Fibroblast of skin of right quadriceps (primary cell): ENCODE measurements at places on chromosomes 6 and 20.
A peak's percentile ranks its signal among the peaks of the same experiment; 100 is the strongest.

DNA sequence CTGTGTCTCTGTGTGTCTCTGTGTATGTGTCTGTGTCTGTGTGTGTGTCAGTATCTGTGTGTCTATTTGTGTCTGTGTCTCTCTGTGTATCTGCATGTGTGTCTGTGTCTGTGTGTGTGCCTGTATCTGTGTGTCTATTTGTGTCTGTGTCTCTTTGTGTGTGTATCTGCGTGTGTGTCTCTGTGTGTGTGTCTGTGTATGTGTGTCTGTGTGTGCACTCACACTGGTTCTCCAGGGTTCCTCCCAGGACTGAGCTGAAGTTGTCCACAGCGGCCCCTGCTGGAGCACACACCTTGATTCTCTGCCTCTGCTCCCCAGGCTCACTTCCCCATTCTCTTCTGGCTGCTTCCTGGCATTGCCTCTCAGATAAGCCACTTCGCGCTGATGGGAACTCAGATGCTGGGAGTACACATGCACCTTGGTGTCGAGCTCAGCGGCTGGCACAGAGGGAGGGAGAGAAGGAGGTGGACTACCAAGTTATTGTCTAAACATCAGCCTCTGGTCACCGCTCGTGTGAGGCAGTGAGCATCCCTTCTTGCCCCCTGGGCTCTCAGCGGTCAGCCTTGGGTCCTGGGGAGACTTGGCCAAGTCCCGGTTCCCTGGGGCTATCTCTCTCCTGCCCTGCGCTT is 104.9 kb upstream of the NXT1 start:
- DNase-seq: peak; percentile 36

DNA sequence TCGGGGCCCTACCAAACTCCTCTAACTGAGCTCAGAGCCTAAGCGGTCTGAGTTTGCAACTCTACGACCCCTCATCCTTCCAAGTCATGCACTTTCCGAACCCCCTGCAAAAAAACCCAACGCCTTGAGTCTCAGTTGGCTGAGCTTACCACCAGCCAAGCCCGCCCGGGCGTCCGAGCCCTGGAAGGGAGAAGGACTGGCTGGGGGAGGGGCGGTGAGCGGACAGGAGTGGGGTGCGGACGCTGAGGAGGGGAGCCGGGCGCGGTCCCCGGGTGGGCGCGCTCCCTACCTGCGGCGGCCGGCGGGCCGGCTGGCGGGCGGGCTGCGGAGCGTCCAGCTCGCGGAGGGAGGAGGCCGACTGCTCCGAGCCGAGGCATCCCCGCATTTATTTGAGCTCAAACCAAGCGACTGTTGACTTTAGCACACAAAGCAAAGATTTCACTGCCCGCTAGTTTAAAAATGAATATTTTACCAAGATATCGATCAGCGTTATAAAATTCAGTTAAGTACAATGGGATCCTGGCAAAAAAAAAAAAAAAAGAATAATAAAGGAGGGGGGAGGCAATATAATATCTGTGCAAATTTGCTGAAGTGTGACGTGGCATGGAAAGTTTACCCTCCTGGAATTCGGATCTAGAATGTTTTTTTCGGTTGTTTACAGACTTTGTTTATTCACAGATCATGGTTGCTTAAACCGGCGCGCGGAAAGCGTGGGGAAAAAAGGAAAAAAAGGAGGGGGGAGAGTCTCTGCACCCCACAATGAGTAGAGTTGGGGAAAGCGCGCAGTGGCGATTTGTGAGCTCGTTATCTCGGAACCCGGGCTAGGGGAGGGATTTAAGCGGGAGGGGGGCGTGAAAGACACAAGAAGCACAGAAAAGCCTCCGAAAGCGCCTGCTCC is 5.9 kb downstream of the FOXA2 start:
- DNase-seq: no peak

GRCh38 chr6:10999994-11000393 is 44.1 kb downstream of the ELOVL2 start:
- DNase-seq: peak; percentile 60

GRCh38 chr6:139344186-139344963 is 30.1 kb downstream of the CITED2 start:
- DNase-seq: no peak

DNA sequence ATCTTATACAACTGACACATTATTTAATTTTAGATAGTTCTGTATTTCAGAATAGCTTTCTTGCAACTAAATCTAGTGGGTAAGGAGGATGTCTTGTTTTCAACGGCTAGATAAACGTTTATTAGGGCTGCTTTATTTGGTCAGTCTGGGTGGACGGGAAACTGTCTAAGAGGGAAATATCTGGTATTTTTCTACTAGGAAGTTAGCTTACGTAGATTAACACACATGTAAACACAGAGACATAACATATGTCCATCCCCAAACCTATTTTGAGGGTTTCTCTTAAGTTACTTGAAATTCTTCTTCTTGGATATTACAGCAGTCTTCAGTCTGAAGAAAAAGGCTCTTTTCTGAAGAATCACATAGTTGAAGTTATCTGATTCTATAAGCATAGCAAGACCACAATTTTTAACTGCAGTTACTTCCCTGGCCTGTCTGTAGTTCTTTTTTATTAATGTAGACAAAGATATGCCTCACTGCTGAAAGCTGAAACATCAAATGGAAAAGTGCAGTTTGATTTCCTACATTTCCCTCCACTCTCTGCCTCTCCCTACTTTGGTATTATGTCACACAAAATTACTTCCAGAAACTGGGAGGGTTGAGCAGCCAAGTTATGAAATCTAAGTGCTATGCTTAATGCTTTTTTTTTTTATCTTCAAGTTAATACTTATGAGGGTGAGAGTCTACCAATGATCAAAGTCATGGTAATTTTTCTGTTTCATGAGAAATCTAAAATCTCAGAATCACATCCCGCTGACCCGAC is 37.4 kb downstream of the PLAGL1 start:
- DNase-seq: peak; percentile 17

GRCh38 chr6:53419026-53419425 is 70.3 kb upstream of the ELOVL5 start:
- no peak for DNase-seq

DNA sequence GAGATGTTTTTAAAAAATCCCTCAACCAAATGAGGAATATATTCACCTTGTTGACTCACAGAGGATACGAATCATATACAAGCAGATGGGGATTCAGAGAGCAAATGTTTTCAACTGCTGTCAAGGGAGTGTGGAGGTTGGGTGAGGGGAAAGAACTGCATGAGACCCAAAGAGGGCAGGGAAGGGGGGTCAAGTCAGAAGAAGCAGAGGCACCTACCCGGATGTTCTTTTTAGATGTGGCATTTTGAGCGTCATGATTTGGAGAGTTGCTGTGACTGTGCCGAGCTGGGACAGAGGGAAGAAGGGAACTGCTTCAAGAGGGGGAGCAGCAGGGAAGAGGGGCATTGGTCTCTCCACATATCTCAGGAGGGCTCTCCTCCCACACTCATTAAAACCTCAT is 191.3 kb upstream of the PROKR2 start:
- no peak for DNase-seq

- no peak for DNase-seq
Observed at GRCh38 chr6:14131579-14131978, 14.0 kb downstream of the CD83 start.

DNA sequence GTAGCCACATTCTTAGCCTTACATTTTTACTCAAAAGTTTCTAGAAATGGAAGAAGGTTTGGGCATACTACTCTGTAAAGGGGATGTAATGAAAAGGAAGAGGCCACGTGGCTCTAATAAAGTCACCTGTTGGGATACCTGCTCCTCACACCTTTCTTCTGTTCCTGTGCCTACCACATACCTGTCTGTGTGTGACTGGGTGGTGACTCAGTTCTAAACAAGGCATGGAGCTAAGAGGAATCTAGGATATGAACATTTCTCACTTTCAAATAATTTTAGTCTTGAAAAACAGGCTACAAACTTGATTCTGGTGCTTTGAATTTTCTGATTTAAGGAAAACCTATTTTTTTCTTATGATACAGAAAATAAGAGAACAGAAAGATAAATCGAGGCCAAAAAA is 363.6 kb downstream of the RFPL4B start:
- no peak for DNase-seq

DNA sequence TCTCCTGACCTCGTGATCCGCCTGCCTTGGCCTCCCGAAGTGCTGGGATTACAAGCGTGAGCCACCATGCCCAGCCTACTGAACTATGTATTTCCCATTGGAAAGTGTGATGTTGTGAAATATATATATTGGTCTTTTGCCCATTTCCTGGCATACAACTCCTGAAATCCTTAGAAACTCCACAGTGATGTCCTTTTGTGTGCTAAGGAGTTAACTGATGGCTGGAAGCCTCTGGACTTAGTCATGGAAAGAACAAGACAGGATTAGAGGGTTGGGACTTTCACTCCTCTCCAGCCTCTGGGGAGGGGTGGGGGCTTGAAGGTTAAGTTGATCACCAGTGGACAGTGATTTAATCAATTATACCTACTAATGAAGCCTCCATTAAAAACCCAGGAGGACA is 7.1 kb downstream of the PANK2 start:
- DNase-seq: peak; percentile 52

GRCh38 chr6:3259491-3259958 is 778 bp downstream of the PSMG4 start:
- DNase-seq: peak; percentile 39

- peak; percentile 40 for DNase-seq
Observed at GRCh38 chr6:54681987-54682386, 164.6 kb upstream of the FAM83B start.

DNA sequence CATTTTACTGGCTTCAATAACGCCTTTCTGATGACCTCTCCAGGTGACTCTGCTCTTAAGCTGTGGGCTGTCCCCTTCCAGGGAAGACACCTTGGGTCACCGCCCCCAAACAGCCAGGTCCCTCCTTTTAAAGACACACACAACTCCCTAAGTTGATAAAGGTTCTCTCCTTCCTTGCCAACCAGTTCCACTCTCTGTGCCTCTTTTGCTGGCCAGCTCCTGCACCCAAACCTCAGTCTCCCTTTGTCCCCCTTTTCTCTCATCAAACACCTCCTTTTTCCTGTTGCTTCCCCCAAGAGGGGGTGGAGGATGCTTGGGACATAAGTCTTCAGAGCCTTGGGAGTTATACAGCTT is 1.0 kb downstream of the NCOA6 start:
- DNase-seq: peak; percentile 40

DNA sequence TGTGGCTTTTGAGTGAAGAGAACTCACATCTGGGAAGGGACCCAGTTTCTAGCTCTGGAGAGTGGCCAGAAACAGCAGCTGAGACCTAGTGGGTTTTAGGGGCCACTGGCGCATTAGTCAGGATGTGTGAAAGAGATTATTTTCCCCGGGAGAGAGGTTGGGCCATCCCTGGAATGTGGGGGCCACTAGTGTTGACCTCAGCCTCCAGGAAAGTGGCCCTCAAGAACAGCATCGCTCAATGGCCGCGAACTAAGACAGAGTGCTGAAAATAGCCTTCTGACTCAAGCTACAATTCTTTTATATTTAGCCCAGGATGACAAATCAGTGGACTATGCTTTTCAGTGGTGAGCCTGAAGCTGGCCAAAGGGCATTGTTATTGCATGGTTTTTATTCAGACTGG is 210.4 kb upstream of the RNF24 start:
- peak; percentile 96 for DNase-seq

GRCh38 chr6:107706516-107707115 is 117.5 kb downstream of the SCML4 start:
- no peak for DNase-seq

DNA sequence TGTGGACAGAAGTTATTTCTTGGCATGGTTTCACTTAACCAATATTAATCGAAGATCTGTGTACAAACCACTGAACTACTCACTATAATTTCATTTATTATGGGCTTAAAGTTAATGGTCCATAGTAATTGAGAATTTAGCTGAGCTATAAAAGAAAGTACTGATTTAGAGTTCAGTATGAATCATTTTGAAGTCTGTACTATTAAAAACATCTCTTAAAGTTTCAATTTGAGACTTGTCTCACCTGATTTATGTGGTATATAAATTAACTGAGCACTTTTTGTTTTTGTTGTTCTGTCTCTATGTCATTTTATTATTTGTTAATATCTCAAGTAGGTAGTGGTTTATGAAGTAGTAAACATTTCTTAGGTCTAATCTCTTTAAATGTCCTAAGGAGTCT is 24.9 kb downstream of the KPNA5 start:
- DNase-seq: no peak

GRCh38 chr20:58670102-58670501 is 19.0 kb downstream of the STX16 start:
- DNase-seq: no peak

DNA sequence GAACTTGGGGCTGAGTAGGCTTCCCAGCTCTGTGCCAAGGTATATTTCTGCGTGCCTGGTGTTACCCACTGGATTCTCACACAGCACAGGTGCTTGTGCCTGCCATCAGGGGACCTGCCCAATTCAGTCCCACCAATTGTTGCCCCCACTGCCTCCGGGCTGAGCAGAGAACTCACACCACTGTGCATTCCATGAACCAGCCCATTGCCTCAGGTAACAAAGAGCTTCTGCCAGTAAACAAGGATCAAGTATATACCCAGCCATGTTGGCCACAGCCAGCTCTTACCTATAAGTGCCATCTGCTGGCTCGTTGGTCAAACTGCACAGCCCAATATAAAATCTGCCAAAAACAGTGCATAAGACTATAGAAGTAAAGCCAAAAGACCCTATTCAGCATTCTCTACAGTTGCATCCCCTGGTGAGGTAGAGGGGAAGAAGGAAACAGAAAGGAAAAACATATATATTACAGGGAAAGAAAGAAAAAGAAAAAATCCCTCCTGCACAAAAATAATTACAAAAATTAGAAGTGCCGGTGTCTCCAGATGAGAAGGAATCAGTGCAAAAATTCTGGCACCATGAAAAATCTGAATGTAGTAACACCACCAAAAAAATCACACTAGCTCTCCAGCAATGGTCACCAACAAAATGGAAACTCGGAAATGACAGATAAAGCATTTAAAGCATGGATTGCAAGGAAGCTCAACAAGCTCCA is 241.4 kb downstream of the IBTK start:
- DNase-seq: peak; percentile 54

- DNase-seq: no peak
Observed at GRCh38 chr20:46010491-46011391, 2.0 kb downstream of the MMP9 start.

DNA sequence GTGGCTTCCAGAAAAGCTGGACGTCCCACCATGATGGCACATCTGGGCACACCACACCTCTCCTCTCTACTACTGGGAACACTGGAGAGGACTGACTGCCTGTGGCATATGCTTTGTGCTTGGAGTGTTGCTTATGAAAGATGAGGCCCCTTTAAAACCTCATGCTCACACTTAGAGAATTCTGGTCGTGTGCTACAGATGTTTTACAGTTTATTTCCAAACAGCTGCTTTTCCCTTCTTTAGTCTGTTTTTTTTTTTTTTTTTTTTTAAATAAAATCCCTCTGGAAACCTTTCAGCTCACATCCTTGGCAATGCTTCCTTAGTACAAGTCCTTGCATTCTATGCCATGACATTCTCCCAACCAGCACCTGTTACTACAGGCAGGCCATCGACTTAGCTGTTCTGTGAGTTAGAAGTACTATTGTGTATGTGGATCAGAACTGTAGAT is 60.3 kb downstream of the BMP6 start:
- no peak for DNase-seq
